ENCODE measurements at places on chromosomes 1 and 21. TPM values are rescaled to one million over a fixed set of nuclear protein-coding genes. Genes with fewer than 3 reads are reported as not detected.

Gene PLA2G2A
- polyA plus RNA-seq = 84.5 TPM

Gene AMY1B
- polyA plus RNA-seq = 1.2 TPM

DNA sequence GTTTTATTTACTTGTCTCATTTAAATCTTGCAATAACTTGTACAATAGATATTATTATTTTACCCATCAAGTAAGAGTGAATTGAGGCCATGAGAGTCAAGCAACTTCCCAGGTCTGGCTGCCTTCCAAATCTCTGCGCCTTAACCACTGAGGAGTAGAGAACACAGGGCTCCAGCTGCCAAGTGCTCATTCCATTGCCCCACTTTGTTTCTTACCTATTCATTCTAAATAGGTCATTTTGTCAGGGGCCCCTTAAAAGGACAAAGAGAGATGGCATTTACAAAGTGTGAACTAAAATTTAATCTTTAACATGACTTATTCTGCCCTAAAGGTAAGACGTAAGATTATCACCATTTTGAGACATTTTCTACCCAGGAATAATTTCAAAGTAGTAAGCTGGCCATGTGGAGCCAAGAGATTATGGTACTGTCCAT, 3.5 kb downstream of the PPP1R15B start:
- no peak for DNase-seq

DNA sequence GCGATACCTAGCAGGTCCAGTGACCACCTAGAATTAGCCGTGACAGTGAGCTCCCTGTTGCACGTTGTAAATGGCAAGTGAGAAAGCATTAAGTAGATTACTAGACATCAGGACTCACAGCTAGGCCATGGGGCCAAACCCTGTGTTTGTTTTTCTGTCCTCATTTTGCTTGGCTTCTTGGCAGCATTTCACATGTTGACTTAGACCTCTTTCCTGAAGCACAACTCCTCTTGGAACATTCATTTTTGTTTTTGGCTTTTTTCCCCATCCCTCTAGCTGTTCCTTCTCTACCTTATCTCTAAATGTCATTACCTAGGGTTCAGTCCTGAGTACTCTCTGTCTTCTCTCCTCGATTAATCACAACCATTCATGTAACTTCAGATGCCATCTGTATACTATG, 16.9 kb upstream of the PTPN14 start:
- DNase-seq = no peak

GRCh38 chr1:25128121-25128621, 104.1 kb downstream of the SYF2 start:
- DNase-seq = no peak

- DNase-seq = no peak
These were observed 78.4 kb upstream of the KCNA3 start for GRCh38 chr1:110752941-110753725.
